CD4-positive, alpha-beta T cell treated with Interleukin-1 beta for 1 hour (primary cell): ENCODE measurements at places on chromosomes 4 and X.

- DNase-seq: no peak
These were observed 133.5 kb upstream of the FAM47B start for GRCh38 chrX:34809096-34809495.

GRCh38 chr4:153064571-153064970 lies 128.4 kb downstream of the FHDC1 start:
- DNase-seq: no peak

GRCh38 chr4:134313591-134313990 lies 112.0 kb upstream of the PABPC4L start:
- DNase-seq: no peak

GRCh38 chr4:140028101-140028500 lies 125.9 kb downstream of the MAML3 start:
- no peak for DNase-seq

DNA sequence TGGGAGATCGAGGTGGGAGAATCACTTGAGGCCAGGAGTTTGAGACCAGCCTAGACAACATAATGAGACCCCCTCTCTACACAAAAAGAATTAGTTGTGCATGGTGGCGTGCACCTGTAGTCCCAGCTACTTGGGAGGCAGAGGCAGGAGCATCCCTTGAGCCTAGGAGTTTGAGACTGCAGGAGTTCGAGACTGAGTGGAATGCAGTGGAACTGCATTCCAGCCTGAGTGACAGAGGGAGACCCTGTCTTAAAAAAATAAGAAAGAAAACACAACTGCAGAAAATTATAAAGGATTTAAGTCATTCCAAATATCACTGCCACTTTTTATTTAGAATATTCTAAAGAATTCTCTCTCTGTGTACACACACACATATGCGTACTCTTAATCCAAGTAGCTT lies 18.4 kb downstream of the HPRT1 start:
- DNase-seq: no peak

DNA sequence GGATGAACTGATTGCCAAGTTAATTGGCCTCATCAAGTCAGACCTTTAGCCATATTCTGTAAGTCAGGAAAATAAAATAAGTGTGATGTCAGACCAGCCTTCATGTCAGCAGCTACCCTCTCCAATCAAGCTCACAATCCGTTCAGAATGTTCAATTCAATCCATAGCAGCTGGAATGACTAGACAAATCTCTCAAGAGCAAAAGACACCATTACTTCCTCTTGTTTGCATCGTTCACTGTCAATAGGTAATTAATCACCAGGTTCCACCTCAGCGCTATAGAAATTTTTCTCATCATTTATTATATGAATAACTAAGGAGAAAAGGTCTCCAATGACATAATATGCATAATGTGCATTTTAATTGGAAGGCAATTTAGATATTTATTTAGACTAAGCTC lies 321.0 kb upstream of the GRIA3 start:
- no peak for DNase-seq

GRCh38 chr4:71814433-71814832 lies 30.6 kb upstream of the GC start:
- no peak for DNase-seq

DNA sequence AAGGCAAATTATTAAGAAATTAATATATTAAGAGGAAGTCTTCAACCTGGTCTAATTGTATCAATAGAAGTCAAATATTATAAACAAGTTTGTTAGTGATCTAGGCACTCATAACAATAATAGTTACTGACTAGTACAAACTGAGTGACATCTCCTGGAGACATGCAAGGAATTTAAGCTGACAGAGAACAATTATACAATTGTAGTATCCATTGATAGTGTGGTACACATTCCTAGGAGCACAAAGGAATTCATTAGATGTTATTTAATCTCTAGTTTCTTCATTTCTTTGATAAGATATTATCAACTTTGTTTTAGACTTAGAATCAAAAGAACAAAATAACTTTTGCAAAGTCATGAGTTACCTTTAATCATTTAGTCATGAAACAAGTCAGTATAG lies 1048.6 kb downstream of the PCDH7 start:
- no peak for DNase-seq

- DNase-seq: no peak
These were observed 404 bp upstream of the GPRASP2 start for GRCh38 chrX:102711872-102712215.

DNA sequence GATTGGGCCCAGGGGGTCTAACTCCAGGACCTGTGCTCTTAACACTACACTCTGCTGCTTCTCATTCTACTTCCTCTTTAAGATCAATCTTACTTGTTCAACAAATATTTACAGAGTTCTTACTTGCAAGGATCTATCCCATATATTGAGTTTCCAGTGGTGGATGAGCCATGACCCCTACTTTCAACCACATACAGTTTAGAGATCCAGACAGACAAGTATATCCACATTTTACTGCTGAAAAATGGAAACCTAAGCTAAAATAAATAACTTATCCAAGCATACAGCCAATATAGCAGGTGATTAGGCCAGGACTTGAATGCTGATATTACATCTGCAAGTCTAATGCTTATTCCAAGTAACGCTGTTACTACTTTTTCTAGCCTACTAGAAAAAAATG lies 18.7 kb downstream of the TMEM150C start:
- no peak for DNase-seq

- DNase-seq: no peak
These were observed 1102.1 kb upstream of the LCORL start for GRCh38 chr4:19123681-19124080.

GRCh38 chr4:8582436-8582835 lies 2.2 kb downstream of the GPR78 start:
- DNase-seq: no peak

DNA sequence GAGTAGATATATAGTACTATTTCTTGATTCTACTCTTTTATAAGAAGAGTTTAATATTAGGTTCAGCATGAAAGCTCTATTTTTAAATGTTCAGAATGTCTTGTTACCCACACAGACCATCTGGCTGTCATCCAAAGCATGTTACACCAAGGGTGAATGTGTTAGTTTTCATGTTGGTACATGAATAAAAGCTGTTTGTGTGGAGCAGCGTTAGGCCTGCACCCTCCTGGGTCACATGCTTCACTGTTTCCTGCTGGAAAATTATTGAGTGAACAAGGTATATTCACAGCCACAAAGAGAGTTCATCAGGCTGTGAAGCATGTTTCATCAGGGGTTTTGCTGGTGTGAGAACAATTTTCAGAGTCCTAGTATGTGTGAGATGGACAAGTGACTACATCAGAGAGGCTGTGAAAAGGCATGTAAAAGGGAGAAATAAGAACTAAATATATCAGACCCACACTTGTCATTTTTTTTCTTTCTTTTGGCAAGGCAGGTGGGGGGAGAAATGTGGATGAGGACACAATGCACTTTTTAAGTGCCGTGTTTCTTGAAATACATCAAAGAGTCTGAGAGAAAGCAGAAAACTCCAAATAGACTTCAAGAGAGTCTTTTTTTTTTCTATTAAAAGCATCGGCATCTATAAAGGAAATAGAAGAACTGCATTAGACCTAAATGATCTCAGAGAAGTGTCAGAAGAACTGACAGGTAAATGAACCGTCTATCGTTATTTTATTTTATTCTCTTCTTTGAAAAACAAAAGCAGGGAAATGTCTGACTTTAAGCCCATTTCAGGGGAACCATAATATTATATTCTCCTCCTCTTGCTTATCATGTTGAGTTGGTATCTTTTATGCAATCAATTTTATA lies 2429.7 kb downstream of the PCDH7 start:
- no peak for DNase-seq

- DNase-seq: no peak
These were observed 516.8 kb upstream of the ADGRL3 start for GRCh38 chr4:60683357-60683756.

DNA sequence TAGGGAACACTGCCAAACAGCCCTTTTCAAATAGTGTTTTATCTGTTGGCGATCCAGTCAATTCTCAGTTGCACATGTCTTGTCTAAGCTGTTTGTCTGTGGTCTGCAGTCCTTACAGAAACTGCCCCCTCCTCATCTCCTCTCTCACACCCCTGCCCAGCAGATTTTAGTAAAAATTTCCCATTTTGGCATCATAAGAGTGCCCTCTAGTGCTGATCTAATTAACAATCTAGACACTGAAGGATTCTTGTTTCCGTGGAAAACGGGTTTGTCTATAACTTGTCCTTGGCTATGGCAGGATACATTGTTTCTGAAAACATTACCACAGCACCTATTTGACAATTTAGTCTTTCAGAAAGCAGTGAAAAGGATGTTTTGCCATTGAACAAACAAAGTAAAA lies 227.2 kb upstream of the MBNL3 start:
- DNase-seq: no peak

DNA sequence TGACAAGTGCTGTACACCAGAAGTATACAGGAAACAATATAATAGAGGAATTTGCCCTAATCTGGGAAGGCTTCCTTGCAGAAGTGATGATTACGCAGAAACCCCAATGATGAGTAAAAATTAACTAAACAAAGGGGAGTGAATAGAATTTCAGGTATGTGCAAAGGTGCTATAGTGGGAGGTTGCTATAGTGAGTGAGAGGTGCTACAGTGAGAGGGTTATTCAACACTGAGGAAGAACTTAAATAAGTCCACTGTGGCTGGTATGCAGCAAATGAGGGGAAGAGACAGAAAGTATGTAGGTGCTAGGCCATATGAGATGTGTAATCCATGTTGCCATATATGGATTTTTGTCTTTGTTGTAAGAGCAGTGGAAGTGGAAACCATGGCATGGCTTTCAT lies 69.5 kb downstream of the TRIM2 start:
- DNase-seq: no peak

DNA sequence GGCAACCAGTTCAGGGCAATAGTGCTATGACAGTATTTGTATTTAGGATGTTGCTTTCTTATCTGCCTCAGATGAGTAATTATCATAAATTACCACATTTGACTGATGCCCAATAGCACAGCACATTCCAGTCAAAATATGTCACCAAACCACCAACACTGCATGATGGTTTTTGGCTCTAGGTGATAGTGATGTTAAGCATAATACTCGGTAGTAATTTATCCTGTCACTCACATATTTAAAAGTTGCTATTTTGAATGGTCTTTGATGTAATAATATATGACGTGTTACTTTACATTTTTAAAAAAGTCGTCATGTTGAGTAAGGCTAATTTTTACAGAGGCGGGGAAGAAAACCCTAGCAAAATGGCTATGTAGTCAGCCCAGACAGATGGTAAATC lies 42.5 kb downstream of the UNC5C start:
- no peak for DNase-seq

GRCh38 chr4:123346951-123347350 lies 49.6 kb upstream of the SPRY1 start:
- no peak for DNase-seq

- no peak for DNase-seq
These were observed 4.1 kb upstream of the HSD17B10 start for GRCh38 chrX:53438174-53438831.

- DNase-seq: no peak
These were observed 160.0 kb downstream of the HNRNPD start for GRCh38 chr4:82213485-82214417.

GRCh38 chr4:15794905-15795304 lies 16.8 kb downstream of the CD38 start:
- no peak for DNase-seq

GRCh38 chrX:72101597-72102037 lies 30.1 kb downstream of the RTL5 start:
- DNase-seq: no peak

DNA sequence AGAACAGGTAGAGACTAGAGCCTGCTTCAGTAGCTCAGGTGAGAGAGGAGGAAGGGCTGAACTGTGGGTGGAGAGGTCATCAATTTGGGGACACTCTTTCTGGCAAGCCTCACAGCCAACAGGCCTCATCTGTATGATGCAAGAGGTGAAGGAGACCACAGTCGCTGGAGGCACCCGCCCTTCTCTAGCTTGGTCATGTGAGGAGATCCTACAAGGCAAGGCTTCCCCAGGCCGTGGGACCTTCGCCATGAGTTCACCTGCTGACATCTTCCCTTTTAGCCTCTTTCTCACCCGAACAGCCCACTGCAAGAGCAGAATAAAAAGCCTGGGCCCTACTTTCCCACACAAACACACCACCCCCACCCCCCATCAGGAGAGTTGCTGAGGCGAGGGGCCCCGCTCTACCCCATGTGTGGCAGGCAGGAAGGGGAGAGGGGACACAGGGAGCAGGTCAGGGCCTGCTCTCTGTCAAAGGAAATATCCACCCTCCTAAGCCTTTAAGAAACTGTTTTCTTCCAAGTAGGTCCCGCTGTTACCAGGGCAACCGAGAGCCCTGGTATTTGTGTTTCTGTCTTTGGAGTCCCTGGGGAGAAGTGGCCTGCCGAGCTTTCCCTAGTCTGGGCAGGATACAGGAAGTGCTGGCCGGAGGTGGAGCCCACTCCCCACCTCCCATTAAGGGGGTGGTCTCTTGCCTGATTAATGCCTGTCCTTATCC lies 8.1 kb downstream of the RTL5 start:
- DNase-seq: peak; percentile 52

GRCh38 chr4:19349416-19349815 lies 902.3 kb upstream of the SLIT2 start:
- DNase-seq: no peak

GRCh38 chr4:110183058-110183457 lies 15.4 kb downstream of the ELOVL6 start:
- DNase-seq: no peak
